ENCODE measurements at places on chromosomes 12 and 14.

DNA sequence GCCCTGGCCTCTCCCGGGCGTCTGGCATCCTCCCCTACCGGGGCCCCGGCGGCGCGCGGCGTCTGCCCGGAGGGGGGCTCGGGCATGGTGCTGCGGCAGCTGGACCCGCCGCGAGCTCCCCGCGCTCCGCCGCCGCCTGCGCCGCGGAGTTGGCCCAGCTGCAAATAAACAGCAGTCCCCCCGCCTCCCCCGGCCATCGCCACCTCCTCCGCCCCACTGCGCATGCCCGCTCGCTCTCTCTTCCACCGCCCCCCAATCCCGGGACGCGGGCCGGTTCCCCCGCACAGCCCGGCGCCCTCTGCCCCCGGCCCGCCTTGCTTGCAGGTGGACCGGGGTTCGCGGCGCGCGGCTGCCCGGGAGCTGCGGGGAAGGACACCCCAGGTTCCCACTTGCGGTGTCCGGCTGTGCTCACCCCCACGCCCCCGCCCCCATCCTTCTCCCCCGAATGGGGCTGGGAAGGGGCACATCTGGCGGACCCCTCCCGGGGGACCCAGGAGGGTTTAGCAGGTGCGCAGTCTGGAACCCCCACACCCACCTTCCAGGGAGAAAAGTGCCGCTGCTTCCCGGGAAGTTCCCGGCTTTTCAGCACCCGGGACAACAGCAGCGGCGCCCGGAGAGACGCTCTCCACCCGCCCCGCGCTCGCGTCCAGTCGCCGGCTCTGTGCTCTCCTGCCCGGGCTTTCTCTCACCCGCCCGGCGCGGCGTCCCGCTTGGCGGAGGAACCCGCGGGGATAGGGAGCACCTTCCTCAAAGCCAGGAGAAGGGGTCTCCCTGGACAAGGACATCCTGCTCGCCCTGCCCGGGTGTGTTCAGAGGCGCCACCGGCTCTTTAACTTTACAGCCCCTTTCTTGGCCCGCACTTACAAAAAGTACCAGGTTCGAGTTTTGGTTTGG, at the start of gene TMTC1:
Gene TMTC1 (minus strand): TSS at position 170 of the 894 bp plus-strand sequence. CDS start 191 bp downstream, outside the sequence.
- DNase-seq: peak; percentile 69

DNA sequence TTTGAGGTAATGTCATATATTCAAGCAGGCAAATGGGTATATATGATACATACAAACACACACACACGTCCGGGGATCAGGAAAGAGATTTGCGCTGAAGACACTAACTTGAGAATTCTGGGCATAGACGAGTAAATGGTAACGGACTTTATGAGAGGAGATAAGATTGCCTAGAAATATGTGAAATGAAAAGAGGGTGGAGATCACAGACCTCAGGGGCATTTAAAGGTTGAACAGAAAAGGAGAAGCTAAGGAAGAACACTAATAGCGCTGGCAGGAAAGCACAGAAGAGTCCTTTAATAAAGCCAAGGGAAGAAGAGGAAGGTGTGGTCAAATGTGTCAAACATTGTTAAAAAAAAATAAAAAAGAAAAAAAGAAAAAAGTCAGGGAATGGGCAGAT, 13.1 kb downstream of the CRY1 start:
- no peak for DNase-seq

DNA sequence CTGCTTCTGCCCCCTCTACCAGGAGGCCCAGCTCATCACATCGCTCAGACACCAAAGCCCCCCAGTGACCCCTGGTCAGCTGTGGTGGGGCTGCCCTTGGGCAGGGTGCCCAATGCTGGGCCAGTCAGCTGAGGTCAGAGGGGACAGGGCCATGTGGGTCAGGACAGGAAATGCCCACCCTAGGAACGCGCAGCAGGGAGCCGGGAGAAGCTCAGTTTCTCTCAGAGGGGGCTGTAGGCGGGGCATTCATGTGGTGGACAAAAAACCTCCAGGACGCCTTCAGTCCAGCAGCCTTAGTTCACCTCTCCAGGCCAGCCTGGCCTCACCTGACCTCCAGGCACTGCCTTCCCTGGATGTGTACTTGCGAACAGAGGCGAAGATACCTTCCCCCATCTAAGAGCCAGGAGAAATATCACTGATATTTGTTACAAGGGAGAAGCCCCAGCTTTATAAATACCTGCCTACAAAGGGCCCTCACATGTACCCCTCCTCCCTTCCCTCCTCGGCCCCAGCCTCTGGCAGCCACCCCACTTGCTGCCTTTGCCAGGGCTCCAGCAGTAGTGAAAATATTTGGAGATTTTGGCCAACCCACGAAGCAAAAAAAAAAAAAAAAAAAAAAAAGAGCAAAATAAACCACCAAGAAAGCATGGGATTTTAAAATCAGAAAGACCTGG, 41.9 kb upstream of the PLEKHG6 start:
- DNase-seq: no peak

- DNase-seq: no peak
Measured at GRCh38 chr12:18864900-18865561, 127.1 kb downstream of the CAPZA3 start.

DNA sequence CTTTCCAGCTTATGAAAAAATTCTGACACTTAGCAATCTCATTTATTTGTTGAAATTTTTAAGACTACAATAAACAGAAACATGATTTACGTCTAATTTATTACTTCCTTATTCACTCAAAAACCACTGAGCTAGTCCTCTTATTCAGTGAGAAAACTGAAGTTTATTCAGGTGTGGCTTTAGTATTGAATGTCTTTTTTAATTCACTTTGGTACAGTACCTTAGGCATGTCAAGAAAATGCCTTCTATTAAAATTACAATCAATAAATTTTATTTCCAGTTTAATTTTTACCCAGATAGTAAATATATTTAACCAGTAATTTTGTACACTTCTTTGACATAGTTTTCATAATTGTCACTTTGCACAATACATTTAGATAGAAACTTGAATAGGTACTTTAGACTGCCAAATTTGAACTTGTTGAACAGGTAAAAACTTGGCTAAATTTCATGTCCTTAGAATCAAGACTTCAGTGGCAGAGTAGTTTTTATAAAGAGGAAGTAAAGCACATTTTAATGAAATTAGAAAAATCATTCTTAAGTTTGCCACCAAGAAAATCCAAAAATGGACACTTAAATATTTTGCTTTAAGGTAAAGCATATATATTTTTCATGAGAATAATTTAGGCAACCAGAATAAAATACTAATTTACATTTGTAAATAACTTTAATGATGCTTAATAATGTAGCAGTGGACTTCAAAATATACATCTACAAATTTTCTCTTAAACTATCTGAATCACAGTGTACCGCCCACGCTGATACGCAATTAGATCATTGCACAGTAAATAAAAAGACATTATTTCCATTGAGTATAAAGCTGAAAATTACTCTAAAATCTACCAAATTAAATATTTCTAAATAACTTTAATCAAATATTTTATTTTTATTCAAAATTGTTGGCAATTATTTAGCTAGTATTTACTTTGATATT, 159.1 kb downstream of the RASSF9 start:
- no peak for DNase-seq

GRCh38 chr12:103580026-103580425, 7.0 kb upstream of the STAB2 start:
- DNase-seq: no peak

DNA sequence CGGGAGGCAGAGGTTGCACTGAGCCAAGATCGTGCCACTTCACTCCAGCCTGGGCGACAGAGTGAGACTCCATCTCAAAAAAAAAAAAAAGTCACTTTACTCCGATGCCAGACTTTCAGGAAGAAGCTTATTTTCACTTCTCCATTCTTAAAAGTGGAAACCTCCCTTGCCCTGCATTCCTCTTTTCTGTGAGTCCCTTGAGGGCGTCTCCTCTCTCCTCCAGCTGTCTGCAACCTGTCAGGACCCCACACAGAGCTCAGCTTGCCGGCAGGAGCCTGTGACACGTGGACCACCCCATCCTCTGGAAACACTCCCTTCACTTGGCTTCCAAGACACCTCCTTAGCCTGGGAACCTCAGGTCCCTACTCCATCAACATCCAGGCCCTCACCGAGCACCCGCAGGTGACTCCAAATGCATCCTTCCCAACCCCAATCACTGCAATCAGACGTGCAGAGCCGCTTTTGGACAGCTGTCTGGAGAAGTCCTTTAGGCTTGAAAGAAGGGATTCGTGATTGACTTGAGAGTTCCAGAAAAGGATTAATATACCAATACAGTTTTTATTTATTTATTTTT, 34.3 kb downstream of the SLC15A4 start:
- DNase-seq: no peak

DNA sequence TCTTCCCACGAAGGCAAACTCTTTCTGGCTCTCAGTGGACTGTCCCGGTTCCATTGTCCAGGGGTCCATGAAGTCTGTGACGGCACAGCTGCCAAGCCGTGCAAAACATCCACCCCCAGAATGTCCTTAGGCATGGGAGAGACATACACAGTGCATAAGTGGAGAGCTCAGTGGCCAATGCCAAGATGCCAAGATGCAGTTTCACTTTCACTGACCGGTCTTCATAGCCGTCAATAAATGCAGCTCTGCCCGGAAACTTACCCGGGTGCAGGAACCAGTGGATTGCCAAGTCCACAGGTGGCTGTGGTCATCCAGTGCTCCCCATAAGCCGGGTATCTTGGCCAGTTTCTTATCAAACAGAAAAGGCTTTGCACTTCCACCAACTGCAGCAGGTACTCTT, 162.3 kb downstream of the PTCSC3 start:
- DNase-seq: no peak

- no peak for DNase-seq
Measured at GRCh38 chr12:18737819-18738218, at the start of the genes CAPZA3 and PLCZ1. Gene CAPZA3 (plus strand): TSS chr12:18738119. CDS start chr12:18738269, 150 bp downstream. Gene PLCZ1 (minus strand): TSS chr12:18738012. CDS start chr12:18737371, 641 bp downstream.

DNA sequence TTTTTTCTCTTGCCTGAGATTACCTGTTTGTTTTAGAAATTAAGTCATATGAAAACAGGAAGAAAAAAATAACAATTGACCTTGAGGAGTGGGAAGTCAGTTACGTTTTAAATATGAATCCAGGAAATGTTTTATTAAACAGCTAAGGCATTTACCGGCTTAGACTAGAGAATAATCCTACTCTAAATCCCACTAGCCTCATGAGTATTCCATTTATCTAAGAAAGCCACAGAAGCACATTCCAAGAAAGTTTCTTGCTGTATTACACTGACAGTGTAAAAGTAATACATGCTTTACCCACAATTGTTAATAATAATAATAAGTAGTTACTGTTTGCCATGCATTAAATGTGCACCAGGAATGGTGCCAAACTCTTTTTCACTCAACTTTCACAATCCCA, 90.9 kb downstream of the BMP4 start:
- no peak for DNase-seq

DNA sequence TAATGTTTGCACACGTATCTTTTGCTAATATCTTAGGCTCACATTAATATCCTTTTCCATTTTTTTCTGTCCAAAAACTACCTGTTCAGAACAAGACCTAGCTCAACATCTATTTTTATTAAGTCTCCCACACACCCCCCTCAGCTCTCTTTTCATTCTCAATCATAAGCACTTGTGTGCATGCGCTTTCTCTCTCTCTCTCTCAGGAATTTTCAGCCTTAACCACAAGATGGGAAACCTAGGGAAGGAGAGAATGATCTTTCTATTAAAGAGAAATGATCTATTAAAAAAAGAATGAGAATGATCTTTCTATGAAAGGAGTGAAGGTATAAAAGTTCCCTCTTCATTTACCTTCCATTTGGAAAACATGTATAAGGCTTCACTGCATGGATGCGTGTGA, 39.7 kb upstream of the AP4S1 start:
- DNase-seq: no peak

DNA sequence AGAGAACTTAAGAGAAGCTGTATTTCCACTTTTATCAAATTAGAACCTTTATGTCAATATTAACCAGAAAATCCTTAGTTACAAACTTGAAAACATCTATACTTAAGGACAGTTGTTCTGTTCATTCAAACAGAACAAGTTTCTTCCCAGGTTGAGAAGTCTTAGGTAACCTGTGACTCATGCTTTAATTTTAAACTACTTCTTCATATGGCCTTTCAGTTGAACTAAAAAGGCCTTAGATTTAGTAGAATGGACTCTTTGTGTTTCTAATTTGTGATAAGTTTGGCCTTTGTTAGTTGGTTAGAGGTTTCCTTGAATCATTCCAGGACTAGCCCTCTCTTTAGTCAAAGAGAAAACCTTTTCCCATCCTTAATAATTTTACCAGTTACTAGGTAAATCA, 274.2 kb downstream of the FUT8 start:
- no peak for DNase-seq

- DNase-seq: no peak
Measured at GRCh38 chr12:5031958-5032357, 11.7 kb upstream of the KCNA5 start.

DNA sequence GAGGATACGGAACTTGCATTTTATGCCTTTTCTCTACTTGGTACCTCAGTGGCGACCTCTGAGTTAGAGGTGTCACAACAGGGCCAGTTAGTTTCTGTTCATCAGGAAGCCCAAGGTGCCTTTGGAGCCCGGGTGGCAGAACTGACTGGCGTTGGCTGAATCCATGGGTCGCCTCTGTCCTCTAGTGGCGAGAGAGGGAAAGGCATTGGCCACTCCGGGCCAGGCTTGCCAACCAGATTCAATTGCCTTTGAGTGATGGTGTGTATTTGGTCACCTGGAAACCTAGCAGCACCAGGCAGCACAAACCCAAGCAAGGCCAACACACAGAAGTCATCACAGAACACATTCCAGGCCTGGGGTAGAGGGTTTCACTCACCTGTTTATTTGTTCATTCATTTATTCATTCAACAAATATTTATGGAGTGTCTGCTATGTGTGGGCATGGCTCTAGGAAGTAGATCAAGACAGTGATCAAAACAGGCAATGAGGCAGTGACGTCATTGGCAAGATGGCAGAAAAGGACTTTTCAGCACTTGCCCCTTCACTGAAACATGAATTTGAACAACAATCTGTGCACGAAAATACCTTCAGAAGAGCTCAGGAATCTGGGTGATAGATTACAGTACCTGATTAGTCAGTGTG, 40.5 kb upstream of the KCNA5 start:
- DNase-seq: peak; percentile 66

DNA sequence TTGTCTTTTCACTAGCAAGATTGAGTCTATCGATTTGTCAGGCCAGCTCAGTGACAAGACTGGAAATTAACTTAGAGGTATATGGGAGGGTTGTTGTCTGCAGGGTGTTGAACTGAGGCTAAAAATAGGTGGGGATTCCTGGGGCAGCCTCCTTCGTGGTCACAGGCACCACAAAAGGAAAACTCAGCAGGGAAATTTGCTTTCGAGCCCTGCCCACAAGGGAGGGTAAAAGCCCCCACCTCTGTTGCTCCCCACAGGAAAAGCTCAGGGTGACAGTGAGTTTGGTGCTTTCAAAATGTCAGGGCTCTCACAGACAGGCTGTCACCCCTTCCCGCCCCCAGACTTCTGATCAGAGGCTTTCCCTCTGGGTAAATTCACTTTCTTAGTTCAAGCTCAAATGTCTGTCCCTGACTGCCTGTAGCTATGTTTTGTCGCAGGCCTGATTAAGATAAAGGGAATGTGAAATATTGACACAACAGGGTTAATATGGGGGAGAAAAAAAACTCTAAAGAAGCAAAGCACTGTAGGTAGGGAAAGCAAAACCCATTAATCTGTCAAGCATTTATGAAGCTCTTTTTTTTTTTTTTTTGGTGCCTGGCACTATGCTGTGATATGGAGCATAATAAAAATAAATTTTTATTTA, 11.7 kb upstream of the NFKBIA start:
- peak; percentile 65 for DNase-seq

All from MM.1S (cell line).